ENCODE measurements at places on chromosomes 3 and 15.

GRCh38 chr15:80118956-80119355, 33.8 kb upstream of the FAH start:
- no peak for DNase-seq

DNA sequence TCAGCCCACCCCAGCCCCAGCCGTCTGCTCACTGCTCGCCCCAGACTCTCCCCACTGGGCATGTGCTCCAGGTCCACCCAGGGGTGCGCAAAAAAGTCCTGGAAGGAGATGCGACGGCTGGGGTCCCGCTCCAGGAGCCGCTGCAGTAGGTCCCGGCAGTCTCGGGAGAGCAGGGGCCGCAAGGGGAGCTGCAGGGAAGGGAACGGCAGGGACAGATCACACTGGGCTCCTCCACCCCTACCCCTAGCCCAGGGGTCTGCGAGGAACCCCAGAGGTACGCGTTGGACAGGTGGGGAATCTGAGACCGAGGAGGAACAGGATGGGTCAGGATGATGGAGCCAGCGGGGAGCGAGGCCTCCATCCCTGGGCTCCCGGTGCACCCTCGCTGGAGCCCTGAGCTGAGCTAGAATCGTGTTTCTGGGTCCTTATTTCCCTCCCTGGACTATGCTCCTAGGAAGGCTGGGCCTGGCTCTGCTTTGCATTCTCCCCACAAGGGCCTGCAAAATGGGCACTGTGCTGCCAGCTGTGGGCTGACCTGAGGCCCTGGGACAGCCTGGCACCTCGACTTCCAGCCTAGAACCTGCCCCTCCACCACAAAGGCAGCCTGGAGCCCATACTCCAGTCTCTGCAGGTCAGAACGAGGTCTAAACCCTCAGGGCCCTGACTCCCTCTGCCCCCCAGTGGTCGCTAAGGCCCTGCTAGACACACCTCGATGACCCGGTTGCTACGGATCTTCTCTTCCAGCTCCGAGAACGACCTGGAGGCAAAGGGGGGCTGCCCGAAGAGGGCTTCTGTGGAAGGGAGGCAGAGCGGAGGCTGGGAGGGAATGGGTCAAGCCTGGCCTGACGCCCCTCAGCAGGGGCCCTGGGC, 3.2 kb downstream of the ULK3 start:
- no peak for DNase-seq

DNA sequence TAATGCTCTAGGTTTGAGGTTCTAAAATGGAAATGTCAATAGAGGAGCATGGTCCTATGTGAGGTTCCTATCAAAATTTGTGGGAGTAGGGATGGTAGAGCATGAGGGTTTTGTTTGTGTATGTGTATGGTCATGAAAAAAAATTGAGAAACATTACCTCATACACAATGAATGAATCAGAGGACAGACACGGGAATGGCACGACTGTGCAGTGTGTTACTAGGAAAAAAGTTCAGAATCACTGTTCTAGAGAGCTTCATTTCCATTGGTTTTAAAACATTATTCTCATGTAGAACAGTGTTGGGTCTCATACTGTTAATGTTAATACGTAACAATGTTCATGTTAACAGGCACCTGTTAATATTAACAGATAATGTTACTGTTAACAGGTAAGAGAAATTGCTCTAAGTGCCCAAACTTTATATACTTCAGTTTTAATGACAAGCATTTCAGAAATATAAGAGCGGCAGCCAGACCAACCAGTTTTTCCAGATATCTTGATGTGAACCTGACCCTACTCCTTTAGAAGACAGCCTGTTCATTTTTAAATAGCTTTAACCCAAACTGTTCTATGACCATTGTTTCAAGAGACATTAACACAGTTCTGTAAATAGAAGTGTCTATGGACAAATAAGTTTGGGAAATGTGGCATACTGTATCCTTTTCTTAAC, 48.0 kb downstream of the SLC15A2 start:
- no peak for DNase-seq

GRCh38 chr3:138241061-138241460, 54.0 kb downstream of the ARMC8 start:
- DNase-seq: no peak

GRCh38 chr15:72037321-72037720, 80.6 kb downstream of the MYO9A start:
- no peak for DNase-seq

- DNase-seq: no peak
Measured at GRCh38 chr15:40065166-40065565, 26.2 kb upstream of the SRP14 start.

- no peak for DNase-seq
Measured at GRCh38 chr15:100787567-100788417, 91.8 kb upstream of the ALDH1A3 start.

GRCh38 chr3:149828390-149828789, 15.4 kb downstream of the RNF13 start:
- DNase-seq: no peak

DNA sequence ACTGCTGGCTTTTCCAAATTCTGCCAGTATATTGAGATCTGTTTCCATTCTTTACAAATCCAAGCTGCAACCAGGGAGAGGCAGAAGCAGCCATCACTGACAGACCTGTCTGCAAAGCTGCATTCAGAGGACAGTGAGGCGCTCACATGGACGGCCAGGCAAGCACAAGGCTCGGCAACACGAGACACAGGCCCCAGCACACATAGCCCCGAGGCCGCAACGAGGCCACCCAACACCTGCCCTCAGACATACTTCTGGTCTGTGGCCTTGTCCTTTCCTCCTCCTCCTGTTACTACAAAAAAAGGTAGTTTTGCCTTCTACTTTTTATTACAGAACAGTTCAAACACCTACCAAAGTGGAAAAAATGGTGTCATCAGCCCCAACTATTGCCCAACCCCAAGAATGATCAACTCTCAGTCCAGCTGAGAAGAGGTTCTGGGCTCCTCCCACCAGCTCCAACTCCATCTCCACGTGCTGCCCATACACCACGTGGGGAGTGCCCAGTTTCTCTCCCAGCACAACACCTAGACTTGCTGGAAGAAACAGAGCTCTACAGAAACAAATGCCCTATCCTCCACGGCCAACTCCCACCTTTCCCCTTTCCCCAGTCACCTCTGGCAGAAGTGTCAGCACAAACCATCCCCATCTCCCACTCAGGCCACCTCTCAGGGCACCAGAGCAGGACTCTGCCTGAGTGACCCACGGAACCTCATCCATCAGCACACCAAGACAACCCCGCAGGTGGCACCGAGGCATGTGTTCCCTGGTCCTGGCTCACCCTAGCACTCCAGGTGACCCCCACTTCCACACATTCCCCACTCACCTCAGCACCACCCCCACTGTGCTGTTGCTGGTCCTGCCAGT, 7.4 kb downstream of the ZXDC start:
- DNase-seq: no peak

DNA sequence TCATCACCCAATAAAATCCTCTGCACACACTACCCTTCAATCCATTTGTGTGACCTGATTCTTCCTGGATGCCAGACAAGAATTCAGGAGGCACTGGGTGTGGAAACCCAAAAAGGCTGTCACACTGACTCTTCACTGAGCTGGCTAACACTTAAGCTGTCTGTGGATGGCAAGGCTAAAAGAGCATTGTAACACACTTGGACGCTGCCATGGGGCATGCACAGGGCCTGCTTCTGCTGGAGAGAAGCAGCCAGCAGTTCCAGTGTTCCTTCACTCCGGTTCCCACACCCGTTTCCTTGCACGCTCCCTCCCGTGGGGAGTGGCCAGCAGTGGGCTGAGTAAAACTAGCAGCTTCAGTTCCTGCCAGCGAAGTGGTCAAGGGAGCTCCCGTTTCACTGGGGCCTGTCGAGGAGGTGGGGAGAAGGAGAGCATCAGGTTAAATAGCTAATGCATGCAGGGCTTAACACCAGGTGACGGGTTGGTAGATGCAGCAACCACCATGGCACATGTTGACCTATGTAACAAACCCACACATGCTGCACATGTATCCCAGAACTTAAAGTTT, 737.1 kb downstream of the FHIT start:
- no peak for DNase-seq

GRCh38 chr15:55942332-55942731, 51.1 kb downstream of the NEDD4 start:
- DNase-seq: no peak

DNA sequence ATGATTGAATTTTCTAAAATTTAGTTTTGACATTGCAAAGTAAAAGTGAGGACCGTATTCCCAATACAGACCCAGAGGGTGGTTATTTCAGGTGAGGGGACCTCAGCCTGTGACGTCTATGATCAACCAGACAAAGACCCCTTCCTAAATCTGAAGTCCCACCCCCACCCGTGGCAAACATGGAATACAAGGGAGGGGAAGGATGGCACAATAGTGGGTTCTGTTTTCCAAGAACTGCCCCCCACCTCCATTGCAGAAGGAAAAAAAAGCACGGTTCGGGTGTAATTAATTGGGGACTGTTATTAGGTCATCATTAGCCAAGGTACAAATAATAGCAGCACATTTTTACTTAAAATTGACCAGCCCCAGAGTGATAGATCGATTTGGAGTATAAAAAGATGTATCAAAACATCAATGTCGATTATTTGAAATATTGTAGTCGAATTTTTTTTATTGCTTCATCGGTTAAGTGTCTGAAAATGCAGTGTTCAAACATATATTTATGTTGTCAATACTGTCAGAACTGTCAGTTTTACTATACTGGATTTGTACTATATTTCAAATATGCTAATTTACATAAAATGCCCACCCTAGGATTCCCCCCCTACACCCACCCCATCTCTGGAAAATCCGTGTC, 7.5 kb upstream of the MEIS2 start:
- no peak for DNase-seq

- DNase-seq: no peak
Measured at GRCh38 chr15:74388363-74388951, 21.0 kb upstream of the CYP11A1 start.

- DNase-seq: no peak
Measured at GRCh38 chr3:151351648-151352047, 22.3 kb upstream of the P2RY13 start.

DNA sequence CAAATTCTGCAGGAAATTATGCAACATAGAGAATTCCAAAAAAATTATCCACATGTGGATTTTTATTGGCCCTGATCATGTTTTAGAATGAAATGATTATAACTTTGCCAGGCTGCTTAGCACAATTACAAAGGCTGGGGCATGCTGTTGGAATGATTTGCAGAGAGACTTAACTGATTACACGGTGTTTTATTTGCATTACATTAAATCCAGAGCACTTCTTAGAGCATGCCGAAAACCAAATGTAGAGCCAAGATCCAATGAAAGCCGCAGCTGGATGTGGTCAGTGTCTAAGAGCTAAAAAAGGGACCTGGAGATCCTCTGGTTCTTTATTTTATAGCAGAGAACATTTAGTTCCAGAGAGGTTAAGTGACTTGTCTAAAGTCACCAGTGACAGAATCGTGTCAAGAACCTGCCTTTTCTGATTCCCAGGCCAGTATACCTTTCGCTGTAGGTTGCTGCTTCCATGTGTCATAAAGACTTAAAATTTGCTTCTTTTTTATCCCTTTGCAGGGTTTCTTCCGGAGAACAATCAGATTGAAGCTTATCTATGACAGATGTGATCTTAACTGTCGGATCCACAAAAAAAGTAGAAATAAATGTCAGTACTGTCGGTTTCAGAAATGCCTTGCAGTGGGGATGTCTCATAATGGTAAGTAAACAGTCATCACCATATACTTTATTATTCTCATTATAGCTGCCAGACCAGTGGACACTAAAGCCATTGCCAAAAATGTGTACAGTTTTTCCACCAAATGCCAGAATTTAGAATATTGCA, 92.0 kb upstream of the TSEN2 start:
- no peak for DNase-seq

DNA sequence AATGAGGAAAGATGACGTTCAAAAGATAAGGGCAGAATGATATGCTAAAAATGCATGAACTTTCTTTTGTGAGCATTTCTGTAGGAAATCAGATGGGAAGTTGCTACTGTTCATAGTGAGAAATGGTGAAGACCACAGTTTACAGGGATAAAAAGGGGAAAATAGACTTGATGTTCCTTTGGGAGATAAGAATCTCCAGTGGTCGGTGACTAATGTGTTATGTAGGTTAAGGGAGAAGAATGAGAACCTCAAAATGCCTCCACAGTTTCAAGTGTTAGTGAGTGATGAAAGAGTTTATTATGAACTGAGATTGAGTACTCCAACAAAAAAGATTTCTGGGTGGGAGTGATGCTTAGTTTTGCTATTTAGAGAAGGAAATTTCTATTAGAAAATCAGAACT, 247.2 kb downstream of the LSAMP start:
- no peak for DNase-seq

GRCh38 chr3:10674578-10674977, 141.4 kb upstream of the SLC6A11 start:
- no peak for DNase-seq

GRCh38 chr15:53962646-53963561, 15.3 kb upstream of the UNC13C start:
- peak; percentile 40 for DNase-seq

GRCh38 chr3:97765336-97765735, 778 bp downstream of the ARL6 start:
- DNase-seq: no peak

DNA sequence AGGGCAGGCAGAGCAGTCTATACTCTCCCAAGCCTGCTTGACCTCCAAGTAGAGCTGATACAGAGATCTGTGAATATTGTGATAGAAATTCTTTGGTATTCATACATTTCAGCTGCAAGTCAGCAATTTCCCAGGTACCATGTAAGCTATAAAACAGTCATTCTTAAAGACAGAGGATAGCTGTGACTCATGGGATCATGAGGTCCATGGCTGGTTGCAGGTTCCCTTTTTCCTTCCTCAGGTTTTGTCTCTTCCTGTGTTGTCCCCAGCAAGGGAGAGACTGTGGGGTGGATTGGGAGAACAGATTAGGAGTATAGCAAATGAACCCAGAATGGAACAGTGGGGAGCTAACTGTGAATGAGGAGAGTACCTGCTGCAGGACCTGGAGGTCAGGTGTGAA, 5.4 kb upstream of the P4HTM start:
- DNase-seq: no peak

GRCh38 chr3:3196148-3196861, 16.8 kb upstream of the CRBN start:
- DNase-seq: no peak

DNA sequence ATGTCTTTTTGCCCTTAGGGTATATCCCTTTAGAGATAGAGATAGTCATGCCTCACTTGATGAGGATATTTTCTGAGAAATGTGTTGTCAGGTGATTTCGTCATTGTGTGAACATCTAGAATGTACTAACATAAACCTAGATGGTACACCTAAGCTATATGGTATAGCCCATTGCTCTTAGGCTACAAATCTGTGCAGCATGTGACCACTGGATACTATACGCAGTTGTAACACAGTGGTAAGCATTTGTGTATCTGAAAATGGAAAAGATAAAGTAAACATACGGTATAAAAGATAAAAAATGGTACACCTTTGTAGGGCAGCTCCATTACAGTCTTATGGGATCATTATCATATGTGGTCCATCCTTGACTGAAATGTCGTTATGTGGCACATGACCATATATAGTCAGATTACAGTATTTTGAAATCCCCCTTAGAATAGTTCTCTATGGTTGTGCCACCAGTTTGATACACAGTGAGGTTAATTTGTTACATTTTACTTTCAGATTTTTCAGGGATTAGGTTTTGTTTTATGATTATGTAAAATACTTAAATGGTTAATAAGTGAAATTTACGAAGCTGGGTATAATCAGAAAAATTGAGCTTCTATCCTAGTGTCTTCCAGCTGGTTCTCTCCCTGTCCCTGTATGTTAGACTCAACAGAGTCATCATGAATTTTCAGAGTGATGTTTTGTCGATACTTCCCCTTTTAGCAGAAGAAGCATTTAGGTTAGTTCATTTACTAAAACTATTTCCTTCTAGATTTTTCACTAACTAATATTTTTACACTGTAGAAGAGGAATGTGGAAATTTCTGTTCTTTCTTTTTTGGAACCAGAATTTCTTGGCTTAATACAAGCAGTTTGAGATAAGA, 12.8 kb downstream of the SETD5 start:
- no peak for DNase-seq

- DNase-seq: no peak
Measured at GRCh38 chr15:22950256-22950990, 29.7 kb downstream of the CYFIP1 start.
